A549 treated with AZD2906 at 1 μM for 4 hours (cell line): ENCODE measurements at places on chromosomes 12 and 14. TPM values are rescaled to one million over a fixed set of nuclear protein-coding genes. Genes with fewer than 3 reads are reported as not detected.

The TSFM gene
- 62.8 to 79.9 TPM (median 69.5 TPM) in 5 replicates for total RNA-seq

The CD163 gene
- total RNA-seq, result 0.03 to 0.06 TPM (median 0.06 TPM) in 3 of 5 replicates, not detected in the others

The LRRK2 gene
- 1.2 to 1.8 TPM (median 1.4 TPM) in 5 replicates for total RNA-seq

The KLRB1 gene
- not detected in 5 replicates for total RNA-seq

The HHIPL1 gene
- 0.21 to 0.28 TPM (median 0.24 TPM) in 5 replicates for total RNA-seq

The MIP gene
- total RNA-seq, result 0.07 to 0.09 TPM in 2 of 5 replicates, not detected in the others

The ADAM20 gene
- 0.02 to 0.03 TPM in 2 of 5 replicates, not detected in the others for total RNA-seq

The PLEKHG7 gene
- total RNA-seq, result not detected in 5 replicates

The LHX5 gene
- total RNA-seq, result 0.02 to 0.07 TPM (median 0.05 TPM) in 4 of 5 replicates, not detected in the other

The SIRT4 gene
- total RNA-seq, result 0.41 to 0.98 TPM (median 0.71 TPM) in 5 replicates

The SLC35F4 gene
- not detected in 5 replicates for total RNA-seq

The SLC5A8 gene
- total RNA-seq, result not detected in 5 replicates

The SNRPF gene
- total RNA-seq, result 101 to 140 TPM (median 119 TPM) in 5 replicates

The APPL2 gene
- total RNA-seq, result 20.1 to 33.3 TPM (median 23.7 TPM) in 5 replicates

The KRT75 gene
- 0.09 to 0.17 TPM (median 0.11 TPM) in 4 of 5 replicates, not detected in the other for total RNA-seq

The ANGEL1 gene
- total RNA-seq, result 6.9 to 8.2 TPM (median 7.2 TPM) in 5 replicates

The SLC16A7 gene
- 0.06 to 0.22 TPM (median 0.10 TPM) in 5 replicates for total RNA-seq

The CMTM5 gene
- total RNA-seq, result not detected in 5 replicates

The SPRYD4 gene
- total RNA-seq, result 1.8 to 1.9 TPM (median 1.9 TPM) in 5 replicates

The GPR84 gene
- total RNA-seq, result 0.05 to 0.11 TPM (median 0.08 TPM) in 3 of 5 replicates, not detected in the others

The TMPRSS12 gene
- total RNA-seq, result not detected in 5 replicates

The PIWIL1 gene
- 0.05 to 0.14 TPM in 2 of 5 replicates, not detected in the others for total RNA-seq

The VWF gene
- 0.05 to 0.24 TPM (median 0.15 TPM) in 5 replicates for total RNA-seq

The LRRC9 gene
- not detected in 5 replicates for total RNA-seq

The MMP19 gene
- total RNA-seq, result 0.35 to 0.85 TPM (median 0.39 TPM) in 5 replicates

The ANO4 gene
- 0.07 to 0.20 TPM (median 0.10 TPM) in 5 replicates for total RNA-seq

The RAD52 gene
- 9.2 to 11.6 TPM (median 9.9 TPM) in 5 replicates for total RNA-seq

The CDK17 gene
- total RNA-seq, result 9.5 to 20.3 TPM (median 11.3 TPM) in 5 replicates

The AMN1 gene
- 8.1 to 12.0 TPM (median 9.0 TPM) in 5 replicates for total RNA-seq
